AG04449 (cell line): ENCODE measurements at places on chromosomes 5 and 9.

DNA sequence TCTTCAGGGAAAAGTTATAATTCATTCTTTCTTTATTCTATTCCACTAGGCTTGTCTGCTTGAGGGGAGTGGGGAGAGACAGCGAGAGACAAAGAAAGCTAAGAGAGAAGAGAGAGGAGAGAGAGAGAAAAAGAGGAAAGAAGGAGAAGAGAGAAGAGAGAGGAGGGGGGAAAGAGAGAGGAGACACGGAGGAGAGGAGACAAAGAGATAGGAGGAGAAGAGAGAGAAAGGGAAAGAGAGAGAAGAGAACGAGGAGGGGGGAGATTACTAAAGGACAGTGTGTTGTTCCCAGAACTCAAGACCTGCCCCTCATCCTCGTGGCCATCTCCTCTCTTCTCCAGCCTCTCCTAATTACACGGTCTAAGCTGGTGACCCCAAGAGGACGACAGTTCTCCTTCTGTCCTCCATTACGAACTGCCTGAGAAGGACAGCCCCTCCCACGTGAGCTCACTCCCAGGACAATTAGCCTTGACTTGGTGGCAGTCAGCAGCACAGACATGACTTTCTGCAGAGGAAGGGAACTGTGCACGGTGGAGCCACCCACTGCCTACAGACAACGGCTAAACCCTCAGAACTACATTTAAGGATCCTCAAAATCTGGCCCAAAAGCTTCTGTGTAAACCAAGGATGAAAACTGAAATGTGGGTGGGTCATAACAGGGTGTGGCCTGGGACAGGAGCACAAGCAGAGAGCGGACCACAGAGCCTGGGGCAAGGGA, 99.1 kb downstream of the COL23A1 start:
- DNase-seq = no peak

DNA sequence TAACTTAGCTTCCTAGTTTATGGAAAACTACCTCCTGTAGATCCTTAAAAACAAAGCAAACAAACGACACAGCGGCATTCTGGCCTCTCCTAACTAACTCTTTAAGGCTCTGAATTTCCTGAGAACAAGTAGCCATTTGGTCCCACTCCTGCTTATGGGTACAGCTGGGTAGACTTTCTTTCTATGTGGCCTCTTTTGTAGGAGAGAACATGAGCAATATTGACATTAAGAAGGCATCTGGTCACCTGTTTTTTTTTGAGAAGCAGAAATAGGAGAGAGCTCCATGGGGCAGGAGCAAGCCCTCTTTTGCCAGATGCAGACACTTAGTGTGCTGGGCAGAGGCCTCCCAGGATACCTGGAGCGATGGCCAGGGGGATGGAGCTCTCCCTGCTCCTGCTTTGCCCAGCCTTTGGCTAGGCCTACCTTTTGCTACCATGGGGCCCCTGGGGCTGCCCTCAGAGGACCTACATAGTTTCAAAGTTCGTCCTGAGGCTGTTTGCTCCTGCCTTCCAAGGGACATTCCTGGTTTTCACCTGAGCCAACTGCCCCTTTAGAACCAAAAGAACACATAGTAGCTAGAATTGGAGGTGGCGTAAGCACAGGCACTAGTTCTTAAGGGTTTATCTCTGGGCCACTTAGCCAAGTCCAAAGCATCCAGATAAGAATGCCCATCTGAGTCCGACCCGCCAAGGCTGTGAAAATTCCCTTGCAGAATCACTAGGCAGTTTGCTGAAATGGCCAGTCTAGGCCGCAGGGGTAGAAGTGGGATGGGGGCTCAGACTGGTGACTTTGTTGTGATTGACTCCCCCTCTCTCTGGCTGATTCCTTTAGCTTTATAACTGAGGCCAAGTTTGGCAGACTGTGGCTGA, 2.4 kb upstream of the STC2 start:
- DNase-seq = no peak

DNA sequence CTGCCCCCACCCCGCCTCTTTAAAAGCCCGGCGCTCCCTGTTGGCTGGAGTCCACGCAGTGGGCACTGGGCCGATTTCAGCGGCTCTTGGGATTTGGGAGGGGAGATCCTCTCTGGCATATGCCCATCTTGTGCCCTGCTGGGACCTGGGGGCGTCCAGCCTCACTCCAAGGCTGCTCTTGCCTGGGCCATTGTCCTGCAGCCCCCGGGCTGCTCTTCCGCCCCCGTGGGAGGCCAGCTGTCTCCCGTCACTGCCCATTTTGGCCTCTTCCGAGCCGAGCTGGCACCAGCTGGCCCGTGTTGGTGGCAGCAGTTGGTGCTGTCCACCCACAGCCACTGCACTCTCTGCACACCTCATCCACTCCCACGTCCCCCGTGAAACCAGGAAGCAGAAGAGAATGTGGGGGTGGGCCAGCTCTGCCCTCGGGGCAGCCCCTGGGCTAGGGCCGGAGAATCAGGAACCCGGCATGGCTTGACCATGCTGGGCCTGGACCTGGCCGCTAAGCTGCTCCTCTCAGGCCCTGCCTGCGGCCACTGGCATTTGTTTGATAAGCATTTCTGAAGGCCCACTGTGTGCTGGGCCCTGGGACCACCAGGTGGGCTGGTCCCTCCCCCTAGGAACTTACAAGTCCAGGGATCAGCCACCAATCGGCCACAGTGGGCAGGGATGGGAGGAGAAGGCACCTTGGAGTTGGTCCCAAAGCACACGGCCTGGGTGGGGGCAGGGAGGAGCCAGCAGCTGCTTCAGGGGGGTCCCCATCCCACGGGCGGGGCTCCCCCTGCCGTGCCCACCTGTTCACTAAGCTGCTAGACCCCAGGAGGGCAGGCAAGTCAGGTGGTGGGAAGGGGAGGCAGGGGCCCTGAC, 2.2 kb downstream of the C8G start:
- no peak for DNase-seq

- no peak for DNase-seq
Observed at GRCh38 chr5:154311362-154311761, 120.8 kb downstream of the GALNT10 start.

GRCh38 chr5:154368041-154368800, 77.6 kb upstream of the SAP30L start:
- DNase-seq = peak; percentile 86

- DNase-seq = no peak
Observed at GRCh38 chr5:118551031-118551430, 437.3 kb downstream of the DTWD2 start.

- DNase-seq = no peak
Observed at GRCh38 chr5:111756581-111757354, at the start of gene NREP. Gene NREP (minus strand): TSS chr5:111757194. CDS start chr5:111755772, 1,422 bp downstream.

DNA sequence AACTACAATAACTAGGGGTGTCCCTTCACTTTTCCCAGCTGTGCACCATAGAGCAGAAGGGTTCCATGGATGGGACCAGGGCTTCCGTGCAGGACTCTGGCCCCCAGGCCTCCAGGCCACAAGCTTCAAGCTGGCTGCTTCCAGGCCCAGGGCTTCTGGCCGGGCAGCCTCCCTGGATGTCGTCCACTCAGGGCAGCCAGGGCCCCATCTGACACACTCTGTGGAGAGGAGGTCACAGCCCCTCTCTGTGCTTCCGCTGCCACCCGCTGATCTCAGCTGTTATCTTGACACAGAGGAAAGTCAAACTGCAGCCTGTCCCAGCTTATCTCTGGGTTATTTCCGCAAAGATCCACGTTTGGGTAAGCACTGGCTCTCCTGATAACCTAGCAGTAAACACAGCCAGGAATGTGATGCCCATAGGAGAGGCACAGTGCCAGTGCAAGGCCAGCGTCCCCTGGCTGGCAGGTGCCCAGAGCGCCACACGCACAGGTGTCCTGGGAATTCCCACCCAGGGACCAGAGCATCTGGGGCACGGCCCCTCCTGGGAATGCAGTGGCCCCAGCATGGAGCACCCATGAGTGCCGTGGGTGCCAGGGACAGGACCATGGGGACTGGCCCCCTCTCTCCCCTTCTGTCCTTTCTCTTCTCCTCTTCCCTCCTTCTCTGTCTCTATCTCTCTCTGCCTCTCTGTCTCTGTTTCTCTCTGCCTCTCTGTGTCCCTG, 15.6 kb upstream of the SLC6A19 start:
- no peak for DNase-seq

GRCh38 chr9:121742923-121743322, 91.5 kb downstream of the DAB2IP start:
- no peak for DNase-seq

DNA sequence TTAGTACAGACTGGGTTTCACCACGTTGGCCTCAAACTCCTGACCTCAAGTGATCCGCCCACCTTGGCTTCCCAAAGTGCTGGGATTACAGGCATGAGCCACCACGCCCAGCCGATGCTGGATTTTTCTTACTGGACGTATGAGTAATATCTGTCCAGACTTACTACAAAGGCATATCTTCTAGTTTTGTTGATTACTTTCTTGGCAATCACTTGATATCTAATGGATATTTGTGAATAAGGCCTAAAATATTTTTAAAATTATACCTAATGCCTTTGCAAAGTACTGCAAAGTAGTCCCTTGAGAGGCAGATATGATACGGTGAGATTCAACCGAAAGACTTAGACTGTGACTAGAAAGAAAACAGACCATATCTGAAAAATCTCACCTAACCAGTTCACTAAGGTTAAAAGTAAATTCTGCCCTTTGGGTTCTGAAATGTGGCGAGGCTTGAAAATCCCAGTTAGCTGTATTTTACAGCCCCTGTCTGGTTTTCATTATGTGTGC, 152.1 kb downstream of the GNAQ start:
- no peak for DNase-seq

DNA sequence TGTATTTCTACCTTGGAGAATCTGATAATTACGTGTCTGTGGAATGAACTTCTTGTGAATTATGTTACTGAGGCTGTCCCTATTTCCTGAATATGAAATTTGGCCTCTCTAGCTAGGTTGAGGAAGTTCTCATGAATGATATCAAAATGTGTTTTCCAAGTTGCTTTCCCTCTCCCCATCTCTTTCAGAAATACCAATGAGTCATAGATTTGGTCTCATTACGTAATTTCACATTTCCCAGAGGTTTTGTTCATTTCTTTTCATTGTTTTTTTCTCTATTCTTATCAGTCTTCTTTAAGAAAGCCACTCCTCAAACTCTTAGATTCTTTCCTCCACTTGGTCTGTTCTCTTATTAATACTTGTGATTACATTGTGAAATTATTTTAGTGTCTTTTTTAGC, 923.8 kb upstream of the CDH9 start:
- no peak for DNase-seq

DNA sequence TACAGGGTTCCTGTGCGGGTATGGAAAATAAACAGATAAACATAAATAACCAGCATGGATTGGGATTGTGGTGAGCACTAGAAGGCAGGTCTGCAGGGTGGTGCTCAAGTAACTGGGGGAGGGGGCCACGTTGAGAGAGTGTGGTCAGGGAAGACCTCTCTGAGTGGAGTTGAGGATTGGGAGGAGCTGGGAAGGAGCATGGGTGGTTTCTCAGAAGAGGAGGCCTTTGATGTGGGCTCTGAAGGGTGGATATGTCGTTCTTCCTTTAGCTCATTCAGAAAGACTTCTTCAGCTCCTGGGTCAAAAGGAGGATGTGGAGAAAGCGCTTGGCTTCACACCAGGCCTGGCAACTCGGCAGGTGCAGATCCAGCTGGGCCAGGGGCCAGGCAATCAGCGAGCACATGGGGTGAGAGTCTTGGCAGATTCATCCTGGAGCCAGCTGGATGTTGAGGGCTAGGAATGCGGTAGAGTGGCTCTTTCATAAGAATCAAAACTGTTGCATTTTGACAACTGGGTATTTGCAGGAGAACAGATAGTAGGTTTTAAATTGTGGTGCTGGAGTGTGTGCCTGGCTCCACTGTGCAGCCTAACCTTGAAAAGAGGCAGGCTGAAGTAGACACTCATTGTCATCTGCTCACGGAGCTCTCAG, 71.7 kb downstream of the PCSK5 start:
- DNase-seq = no peak

- DNase-seq = no peak
Observed at GRCh38 chr5:1481266-1481958, 36.2 kb upstream of the SLC6A3 start.

DNA sequence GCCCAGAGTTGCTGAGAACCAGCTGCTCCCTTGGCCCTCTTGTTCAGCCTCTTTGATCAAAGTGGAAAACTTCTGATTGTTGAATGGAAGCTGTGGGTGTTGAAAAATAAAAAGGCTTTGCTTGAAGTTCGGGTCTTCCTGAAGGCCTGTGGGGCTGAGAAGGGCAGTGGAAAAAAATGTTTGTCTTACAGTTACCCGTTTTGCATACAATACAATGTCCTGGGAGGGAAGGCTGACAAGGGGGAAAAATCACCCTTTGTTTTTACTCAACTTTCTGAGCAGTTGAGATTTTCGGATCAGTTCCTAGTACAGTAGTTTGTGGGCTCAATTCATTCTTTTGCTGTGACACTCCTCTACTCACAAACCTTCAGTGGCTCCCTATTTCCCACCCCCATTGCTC, 2.1 kb upstream of the TNFSF8 start:
- no peak for DNase-seq

GRCh38 chr5:139664086-139664693, 16.0 kb downstream of the CXXC5 start:
- DNase-seq = no peak

DNA sequence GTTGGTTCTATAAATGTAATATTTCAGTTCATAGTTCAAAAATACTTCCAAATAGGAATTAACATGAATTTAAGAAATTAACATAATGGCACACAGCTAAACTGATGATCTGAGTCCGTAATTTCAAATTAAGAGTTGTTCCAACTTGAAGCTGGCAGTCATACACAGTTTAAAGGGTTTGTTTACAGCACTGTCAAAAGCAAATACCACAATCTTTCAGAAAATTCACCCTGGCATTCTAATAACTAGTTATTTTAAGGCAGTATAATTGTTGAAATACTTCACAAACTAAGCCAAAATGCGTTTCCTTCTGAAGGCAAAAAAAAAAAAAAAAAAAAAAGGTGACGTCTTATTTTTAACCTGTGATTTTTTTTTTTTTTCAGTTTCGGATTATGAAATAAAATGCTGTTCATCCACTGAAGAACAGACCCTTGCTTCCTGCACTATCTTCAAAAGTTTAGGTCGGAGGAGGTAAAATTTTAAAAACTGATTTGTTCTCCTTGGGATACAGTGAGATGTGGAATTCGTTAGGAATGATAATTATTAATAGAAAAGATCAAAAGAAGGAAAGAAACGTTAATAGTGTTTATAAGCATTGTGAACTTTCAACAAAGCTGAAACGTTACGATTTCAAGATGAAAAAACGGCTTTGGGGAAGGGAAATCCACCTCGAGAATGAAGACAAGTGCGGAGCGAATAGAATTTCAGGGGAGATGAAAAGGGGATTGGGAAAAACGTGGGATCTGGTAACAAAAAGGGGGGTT, 850 bp downstream of the IL6ST start:
- no peak for DNase-seq

DNA sequence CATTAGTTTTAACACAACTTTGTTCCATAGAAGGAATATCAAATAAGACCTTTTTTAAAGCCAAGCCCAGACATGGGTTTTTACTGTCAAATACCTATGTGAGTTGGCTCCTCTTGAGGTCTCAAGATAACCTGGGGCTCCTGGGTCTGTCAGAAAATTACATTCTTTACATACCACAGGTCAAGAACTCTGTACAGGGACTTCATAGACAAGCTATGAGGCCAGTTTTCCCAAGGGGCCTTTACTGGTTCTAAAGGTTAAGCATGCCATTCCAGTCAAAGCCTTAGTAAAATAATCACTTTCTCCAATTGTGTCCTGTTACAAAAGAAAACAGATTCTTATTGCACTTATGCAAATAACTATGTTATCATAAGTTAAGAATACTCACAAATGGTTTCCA, 15.5 kb upstream of the SMC2 start:
- DNase-seq = no peak
